ENCODE measurements at places on chromosomes 5 and 9.

- ATAC-seq, result peak; percentile 13
These were observed 47.0 kb downstream of the OLFM1 start for GRCh38 chr9:135134268-135135022.

DNA sequence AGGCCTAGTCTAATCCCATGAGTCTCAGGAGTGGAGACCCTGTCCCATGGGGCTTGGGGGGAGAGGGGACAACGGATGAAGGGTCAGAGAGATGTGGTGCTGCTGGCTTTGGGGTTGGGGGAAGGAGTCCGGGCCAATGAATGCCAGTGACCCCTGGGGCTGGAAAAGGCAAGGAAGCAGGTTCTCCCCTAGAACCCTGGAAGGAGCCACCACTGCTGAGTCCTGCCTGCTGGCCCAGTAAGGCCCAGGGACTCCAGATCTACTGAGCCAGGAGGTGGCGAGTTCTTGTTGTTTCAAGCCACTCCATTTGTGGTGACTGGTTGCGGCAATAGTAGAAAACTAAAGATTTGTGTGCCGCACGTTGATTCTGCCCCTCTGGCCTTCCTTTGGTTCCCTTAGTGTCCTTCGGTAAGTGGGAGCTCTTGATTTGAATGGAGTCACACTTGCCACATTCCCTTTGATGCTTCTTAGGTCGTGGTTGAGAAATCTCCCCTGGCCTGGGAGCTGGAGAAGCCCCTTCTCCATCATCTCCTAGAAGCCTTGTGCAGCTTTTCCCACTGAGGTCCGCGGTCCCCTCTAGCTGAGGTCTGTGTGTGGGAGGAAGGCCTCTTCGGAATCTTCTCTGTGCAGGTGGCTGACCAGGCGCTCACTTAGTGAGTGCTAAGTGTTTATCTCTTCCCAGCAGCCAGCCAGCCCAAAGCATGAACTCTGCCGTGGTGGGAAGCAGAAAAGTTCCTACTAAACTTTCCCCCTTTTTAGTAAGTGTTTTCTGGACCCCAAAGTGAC lies 9.0 kb downstream of the FCN1 start:
- ATAC-seq, result no peak

DNA sequence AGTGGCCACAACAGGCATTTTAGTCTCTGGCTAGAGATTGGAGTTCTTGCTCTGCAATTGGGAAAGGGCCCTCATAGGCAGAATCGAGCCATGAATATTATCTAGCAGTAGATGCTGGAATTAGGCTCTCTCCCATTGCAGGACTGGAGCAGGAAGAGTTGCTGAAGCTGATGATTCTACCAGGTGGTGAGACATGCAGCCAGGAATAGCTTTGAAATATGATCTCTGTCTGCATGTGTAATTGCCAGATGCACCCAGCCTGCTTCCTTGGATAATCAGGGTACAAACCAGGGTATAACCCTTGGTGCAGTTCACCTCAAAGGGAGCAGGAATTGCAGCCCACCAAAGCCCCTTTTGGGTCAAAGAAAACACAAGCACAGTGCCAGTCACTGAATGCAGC lies 211.4 kb upstream of the FTMT start:
- no peak for ATAC-seq

GRCh38 chr5:2276101-2276500 lies 393.4 kb upstream of the IRX4 start:
- ATAC-seq, result no peak

GRCh38 chr5:16485656-16486055 lies 20.1 kb upstream of the ZNF622 start:
- no peak for ATAC-seq

DNA sequence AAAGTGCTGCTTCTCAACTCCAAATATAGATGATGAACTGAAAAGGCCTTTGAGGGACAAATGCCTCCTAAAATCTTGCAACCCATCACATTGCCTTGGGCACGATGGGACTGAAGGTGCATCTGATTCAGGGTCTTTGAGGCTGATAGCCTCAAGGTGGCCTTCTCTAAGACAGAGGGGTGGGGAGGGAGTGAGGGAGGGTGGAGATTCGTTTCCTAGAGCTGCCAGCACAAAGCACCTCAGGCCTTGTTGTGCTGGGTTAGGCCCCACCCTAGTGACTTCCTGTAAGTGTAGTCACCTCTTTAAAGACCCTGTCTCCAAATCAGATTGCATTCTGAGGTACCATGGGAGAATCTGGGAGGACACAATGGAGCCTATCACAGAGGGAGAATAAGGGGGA lies 57.1 kb downstream of the BARX1 start:
- ATAC-seq, result no peak

DNA sequence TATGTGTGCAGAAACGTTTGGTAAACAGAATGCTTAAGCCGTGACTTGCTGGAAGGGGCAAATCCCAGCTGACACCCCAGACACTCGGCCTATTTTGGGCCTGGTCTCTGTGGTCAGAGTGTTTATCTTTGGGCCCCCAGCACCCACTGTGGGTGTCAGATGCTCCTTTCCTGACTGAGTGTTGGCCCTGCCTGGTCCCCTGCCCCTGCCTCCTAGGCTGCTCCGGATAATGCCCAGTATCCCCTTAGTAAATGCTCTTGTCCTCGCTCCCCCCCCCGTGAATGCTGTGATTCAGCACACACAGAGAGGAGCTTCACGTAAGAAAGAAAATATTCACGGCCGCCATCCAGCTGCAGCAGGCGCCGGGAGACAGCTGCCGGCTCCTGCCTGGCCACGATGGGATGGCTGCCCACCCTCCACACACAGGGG lies 11.3 kb upstream of the ANGPTL2 start:
- ATAC-seq, result no peak

DNA sequence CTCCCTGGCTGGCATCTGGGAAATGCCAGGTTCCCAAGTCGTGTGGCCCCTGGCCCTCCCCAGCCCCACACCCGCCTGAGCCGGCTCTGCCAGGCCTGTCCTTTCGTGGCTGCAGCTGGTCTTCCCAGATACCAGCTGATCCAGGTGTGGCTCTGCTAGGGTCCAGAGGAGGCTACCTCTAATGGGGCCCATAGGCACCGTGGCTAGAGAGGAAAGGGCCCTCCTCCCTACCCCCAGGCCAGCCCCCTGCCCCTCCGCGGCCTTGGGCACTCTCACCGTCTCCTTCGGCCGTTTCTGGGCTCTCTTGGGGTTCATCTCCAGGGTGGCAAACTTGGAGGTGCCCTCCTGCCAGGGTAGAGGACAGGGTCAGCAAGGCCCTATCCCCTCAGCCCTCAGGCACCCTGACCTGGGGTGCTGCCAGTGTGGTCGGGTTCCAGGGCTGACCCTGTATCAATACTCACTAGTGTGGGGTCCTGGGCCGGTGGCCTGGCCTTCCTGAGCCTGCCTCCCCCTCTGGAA lies 17.0 kb downstream of the RALGDS start:
- ATAC-seq, result no peak

DNA sequence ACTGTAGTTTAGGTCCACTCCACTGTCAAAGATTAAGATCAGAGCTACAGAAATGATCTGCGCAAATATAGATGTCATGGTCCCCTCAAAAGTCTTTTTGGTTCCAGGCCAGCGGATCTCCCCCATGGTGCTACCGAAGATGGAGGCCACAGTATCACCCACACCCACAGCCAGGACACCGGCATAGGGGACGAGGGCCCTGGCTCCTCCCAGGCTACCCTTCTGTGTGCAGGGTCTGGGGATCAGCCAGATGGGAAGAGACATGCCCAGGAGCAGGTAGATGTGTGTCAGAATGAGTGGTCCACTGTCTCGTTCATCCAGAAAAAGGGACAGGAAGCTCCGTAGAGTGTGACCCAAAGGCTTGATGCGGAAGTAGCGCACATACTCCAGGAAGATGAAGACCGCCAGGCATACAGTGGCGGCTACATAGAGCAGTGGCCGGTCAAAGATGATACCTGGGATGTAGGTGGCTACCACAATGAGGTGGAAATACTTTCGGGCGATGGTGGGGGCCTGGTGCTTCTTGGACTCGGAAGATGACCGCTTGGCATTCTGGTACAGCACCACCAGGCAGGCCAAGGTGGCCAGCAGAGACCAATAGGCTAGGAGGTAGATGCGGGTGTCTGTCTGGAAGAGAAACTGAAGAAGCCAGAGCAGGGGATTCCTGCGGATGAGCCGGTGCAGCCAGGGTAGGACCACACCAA lies 1.5 kb downstream of the DOLK start:
- no peak for ATAC-seq

- no peak for ATAC-seq
These were observed 73.9 kb downstream of the PDE6A start for GRCh38 chr5:149870697-149871096.

GRCh38 chr5:59790376-59790775 lies 103.2 kb downstream of the PDE4D start:
- ATAC-seq, result no peak

GRCh38 chr5:181265092-181265671 lies 4.2 kb upstream of the TRIM52 start:
- ATAC-seq, result no peak

DNA sequence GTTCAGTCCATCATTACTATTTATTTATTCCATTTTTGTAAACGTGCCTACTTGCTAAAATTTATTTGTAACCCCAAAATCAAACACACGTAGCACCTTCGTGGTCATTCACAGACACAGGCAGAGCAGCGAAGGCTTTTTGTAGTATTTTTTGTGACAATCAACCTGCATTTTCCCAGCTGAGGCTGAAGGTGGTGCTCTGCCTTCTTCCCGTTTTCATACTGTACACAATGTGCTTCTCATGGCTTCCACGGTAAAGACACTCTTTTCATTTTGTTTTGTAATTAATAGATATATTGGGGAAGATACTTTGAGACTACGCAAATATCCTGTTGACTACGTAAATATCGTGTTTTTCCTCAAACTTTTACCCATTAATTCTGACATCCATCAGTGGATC lies 19.4 kb downstream of the DAP start:
- ATAC-seq, result no peak

GRCh38 chr5:138543730-138544104 lies 681 bp upstream of the ETF1 start:
- peak; percentile 61 for ATAC-seq

DNA sequence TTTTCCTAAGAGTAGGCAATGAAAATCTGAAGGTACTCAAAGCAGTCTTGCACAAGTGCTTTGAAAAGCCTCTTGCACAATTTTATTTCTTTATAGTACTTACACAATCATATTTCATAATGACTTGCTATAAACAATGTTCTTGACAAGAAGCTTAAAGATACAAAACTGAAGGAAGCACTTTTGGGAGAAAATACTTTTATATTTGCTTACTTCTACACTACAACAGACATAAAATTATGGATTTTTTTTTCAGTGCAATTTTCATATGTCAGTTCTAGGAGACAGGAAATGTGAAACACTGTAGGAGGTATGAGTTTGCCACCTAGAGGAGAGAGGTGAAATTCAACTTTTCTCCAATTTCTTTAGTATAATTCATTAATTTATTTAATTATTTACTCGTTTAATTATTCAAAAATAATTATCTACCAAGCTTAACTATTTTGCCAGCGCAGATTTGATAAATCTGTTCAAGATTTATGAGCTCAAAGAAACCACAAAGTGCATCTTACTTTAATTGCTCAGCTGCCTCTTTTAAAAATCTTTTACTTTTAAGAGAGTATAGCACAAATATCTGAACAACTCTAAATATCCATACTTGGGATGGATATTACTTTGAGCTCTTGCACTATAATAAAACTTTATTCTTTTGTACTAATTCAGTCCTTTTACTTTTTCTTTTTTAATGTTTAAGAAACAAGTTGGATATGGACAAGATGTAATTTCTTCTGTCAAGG lies 29.0 kb upstream of the CDKN2B start:
- ATAC-seq, result peak; percentile 26

- ATAC-seq, result no peak
These were observed 58.6 kb upstream of the XPA start for GRCh38 chr9:97755618-97756267.

- no peak for ATAC-seq
These were observed 86.5 kb downstream of the KDM4C start for GRCh38 chr9:6844267-6844666.

DNA sequence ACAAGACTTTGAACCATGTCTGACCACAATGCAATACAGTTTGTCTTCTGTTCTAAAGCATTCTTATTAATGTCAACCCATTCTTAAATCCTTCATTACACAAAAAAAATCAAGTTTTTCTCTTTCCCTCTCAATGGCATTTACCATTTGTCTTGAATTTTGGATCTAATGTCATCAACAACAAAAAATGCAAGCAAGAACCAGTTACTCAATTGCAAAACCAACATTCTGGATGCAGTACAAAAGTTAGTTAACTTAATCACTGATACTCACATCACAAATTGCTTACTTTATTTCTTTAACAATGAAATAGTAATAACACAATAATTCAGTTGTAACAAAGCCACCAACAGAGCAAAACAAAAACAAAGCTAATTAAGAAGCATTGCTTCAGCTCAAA lies 6.0 kb downstream of the C9orf40 start:
- ATAC-seq, result no peak

DNA sequence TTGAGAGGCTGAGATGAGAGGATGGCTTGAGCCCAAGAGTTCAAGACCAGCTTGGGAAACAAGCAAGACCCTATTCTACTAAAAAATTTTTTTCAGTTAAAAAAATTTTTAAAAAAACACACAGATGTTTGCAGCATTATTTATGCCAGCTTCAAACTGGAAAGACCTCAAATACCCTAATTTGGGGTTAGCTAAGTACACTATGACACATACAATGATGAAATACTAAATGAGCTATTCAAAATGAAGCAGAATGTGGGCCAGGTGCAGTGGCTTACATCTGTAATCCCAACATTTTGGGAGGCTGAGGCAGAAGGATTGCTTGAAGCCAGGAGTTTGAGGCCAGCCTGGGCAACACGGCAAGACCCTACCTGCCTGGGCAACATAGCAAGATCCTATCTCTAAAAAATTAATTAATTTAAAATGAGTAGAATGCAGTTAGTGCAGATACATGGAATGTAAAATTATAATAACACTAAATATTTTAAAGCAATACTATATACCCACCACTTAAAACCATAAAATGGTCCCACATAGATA lies 44.9 kb downstream of the LHFPL2 start:
- no peak for ATAC-seq
